ENCODE measurements at places on chromosomes 3 and 15. TPM values are rescaled to one million over a fixed set of nuclear protein-coding genes. Genes with fewer than 3 reads are reported as not detected.

The IP6K1 gene
- 45.1 TPM for total RNA-seq

The KLHL6 gene
- not detected for total RNA-seq

The IL20RB gene
- 1.6 TPM for total RNA-seq

The CNTN3 gene
- 1.6 TPM for total RNA-seq

The ARL6 gene
- total RNA-seq = 17.3 TPM

The CA12 gene
- total RNA-seq = 8.1 TPM

The PPP1R14D gene
- not detected for total RNA-seq

The SPSB4 gene
- not detected for total RNA-seq

The THAP10 gene
- total RNA-seq = 2.6 TPM

The GOLGA8T gene
- under 0.01 TPM for total RNA-seq

The ZBED2 gene
- total RNA-seq = not detected

The CDCP1 gene
- 10.4 TPM for total RNA-seq

The RTP3 gene
- total RNA-seq = 0.43 TPM

The NXPE3 gene
- 22.0 TPM for total RNA-seq

The ADIPOQ gene
- not detected for total RNA-seq

The CP gene
- total RNA-seq = not detected

The IL17RD gene
- total RNA-seq = 0.86 TPM

The GOLGA6B gene
- total RNA-seq = not detected

The GOLGA8H gene
- total RNA-seq = under 0.01 TPM

The DUOXA2 gene
- total RNA-seq = not detected

The ZFYVE19 gene
- total RNA-seq = 21.6 TPM

The MINDY4B gene
- total RNA-seq = not detected

The CLRN1 gene
- not detected for total RNA-seq

The TF gene
- not detected for total RNA-seq

The PSMD2 gene
- 364 TPM for total RNA-seq

The IL5RA gene
- total RNA-seq = not detected

The VWA5B2 gene
- total RNA-seq = not detected

The RPL39L gene
- 24.2 TPM for total RNA-seq

The PLA2G4E gene
- total RNA-seq = not detected

The RTP1 gene
- total RNA-seq = not detected

The NLGN1 gene
- 18.1 TPM for total RNA-seq

The PLA2G4F gene
- not detected for total RNA-seq

The UNC13C gene
- total RNA-seq = not detected

The DYNLT2B gene
- 7.1 TPM for total RNA-seq

The NANOGP8 gene
- total RNA-seq = 0.32 TPM

The LMAN1L gene
- total RNA-seq = not detected

The DGKG gene
- under 0.01 TPM for total RNA-seq

The GAP43 gene
- total RNA-seq = not detected

The HCN4 gene
- not detected for total RNA-seq

The XYLB gene
- total RNA-seq = 4.8 TPM

The GUCA1C gene
- total RNA-seq = not detected

The LIPC gene
- 0.86 TPM for total RNA-seq

The CYP11A1 gene
- total RNA-seq = 0.64 TPM
